ENCODE measurements at places on chromosomes 3 and 15.

- no peak for DNase-seq
These were observed 28.9 kb upstream of the KLHL6 start for GRCh38 chr3:183584246-183584913.

DNA sequence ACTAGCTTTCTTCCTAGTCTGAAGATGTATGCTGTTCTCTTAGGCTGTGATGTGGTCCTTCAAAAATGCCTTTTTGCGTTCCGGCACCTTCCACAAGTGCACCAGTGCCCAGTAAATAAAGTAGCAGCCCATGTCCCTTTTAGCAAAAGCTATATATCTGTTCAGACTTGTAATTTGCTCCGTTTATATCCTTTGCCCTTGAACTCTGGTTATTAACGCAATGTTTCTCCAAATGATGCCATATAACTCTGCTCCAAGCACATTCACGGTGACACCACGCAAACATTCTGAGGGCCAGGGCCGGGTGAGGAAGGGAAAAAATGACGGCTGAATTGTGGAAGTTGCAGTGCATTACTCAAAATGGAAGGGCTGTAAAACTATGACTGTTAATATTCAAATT lies 1001.1 kb upstream of the NR2F2 start:
- DNase-seq: no peak

DNA sequence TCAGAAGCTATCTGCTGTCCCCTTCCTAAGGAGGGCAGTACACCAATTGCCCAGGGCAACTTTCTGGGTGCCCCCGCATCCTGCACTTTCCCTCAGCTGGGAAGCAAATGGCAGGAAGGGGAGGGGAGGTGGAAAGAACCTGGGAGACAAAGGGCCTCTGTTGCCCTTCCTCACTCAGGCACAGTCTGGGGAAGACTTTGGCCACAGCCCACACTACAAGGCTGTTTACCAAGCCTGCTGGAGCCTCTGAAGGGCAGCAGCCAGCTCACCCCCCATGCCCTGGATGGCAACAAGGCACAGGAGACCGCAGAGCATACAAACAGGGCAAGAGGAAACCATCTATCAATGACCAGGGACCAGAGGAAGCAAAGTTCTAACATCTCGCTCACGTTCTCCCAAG lies 42.4 kb downstream of the ARRDC4 start:
- DNase-seq: no peak

GRCh38 chr15:33516563-33516962 lies 205.8 kb downstream of the RYR3 start:
- DNase-seq: no peak

DNA sequence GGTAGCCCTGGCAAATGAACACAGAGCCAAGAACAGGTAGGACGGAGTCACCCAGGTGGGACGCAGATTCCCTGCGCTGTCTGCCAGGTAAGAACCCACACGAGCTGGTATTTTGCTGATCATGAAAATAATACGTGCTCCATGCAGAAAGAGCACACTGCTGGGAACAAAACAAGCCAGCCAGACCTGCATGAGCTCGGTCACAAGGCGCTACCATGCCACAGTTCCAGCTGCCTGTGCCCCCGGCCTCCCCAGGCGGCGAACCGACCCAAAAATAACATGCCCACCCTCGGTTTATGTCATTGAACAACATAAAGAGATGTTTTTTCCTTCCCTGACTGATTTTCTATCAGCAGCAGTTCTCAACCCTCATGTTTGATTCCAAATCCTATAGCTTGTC lies 25.8 kb downstream of the CYFIP1 start:
- DNase-seq: no peak

- no peak for DNase-seq
These were observed 83.6 kb downstream of the LSM3 start for GRCh38 chr3:14262212-14262611.

DNA sequence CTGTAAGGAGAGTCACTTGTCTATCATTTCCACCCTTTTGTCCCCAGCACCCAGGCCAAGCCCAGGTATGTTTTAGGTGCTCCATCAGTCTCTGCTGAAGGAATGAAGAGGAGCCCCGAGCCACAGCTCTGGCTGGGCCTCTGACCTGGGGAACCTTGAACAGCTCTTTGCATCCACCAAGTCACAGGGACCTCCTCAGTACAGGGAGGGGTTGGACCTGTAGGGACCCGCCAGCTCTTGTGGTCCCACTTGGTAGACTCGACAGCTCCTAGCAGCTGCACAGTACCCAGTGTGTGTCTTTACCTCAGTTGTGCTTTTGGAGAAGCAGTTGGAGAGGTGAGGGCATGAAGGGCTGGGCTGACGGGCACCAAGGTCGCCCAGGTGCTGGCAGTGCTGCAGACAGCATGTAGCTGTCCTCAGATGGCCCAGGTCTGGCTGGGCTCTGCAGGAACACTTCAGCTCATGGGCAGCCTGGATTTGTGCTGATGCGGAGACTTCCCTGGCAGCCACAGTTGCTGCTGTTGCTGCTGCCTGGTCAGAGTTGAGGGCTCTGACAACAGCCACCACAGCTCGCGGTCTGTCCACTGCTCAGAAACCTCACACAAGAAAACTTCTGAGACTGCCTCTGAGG lies 123.6 kb downstream of the CACNA1D start:
- DNase-seq: no peak

- DNase-seq: no peak
These were observed 190.3 kb downstream of the WNT5A start for GRCh38 chr3:55296791-55297190.

- DNase-seq: no peak
These were observed 48.2 kb downstream of the SRGAP3 start for GRCh38 chr3:9201266-9201665.

DNA sequence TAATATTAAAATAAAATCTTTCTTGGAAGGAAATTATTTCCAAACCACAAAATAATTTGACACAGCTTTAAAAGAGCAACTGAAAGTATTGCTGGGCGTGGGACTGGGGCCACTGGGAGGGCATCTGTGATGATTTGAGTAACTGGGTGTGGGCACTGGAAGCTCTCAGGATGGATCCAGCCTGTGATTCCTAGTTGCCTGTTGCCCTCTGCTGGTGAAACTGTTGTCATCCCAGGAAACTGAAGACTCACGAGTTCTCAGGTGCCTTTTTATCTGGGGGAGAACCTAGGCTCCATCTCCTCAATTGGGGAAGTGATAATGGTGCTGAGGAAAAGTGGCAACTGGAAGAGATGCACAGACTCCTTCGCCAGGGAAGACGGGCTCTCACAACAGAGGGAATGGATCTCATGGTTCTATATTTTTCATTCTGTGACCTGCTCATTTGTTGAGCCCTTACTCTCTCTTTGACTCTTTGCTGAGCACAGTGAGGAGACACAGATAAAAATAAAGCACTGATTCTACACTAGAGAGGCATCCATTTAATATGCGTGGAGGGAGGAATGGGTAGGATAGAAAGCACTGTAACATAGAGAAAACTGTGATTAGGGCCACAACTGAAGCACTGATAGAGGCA lies 61.6 kb downstream of the TPRG1 start:
- no peak for DNase-seq

- DNase-seq: no peak
These were observed 72.3 kb upstream of the ICE2 start for GRCh38 chr15:60551147-60551780.

DNA sequence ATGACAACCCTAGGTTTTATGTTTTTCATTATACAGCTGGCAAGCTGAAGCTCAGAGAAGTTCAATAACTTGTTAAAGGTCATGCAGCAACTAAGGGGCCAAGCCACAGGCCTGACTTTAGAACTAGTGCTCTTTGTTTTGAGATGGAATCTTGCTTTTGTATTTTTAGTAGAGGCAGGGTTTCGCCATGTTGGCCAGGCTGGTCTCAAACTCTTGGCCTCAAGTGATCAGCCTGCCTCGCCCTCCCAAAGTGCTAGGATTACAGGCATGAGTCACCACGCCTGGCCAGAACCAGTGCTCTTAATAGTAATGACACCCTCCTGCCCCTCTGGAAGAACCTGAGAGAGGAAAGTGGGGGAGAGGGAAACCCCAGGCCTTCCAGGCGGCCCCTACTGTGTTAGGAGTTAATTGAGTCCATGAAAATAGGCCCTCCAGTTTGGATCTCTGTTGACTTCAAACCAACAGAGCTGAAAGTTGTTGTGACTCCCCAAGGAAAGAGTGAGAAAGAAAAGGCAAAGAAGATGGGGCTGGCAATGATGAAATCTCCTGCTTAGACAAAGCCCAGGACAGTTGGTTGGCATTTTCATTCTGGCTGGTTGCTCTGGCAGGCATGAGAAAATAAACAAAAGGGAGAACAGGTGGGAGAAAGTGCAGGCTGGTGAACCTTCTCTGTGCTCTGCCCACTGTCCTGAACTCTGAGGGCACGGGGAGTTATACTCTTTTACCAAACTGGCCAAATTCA lies 3.6 kb upstream of the PRRT3 start:
- DNase-seq: no peak

GRCh38 chr3:161602475-161602874 lies 105.9 kb downstream of the OTOL1 start:
- DNase-seq: no peak

GRCh38 chr3:105676621-105677300 lies 192.1 kb downstream of the CBLB start:
- DNase-seq: no peak

DNA sequence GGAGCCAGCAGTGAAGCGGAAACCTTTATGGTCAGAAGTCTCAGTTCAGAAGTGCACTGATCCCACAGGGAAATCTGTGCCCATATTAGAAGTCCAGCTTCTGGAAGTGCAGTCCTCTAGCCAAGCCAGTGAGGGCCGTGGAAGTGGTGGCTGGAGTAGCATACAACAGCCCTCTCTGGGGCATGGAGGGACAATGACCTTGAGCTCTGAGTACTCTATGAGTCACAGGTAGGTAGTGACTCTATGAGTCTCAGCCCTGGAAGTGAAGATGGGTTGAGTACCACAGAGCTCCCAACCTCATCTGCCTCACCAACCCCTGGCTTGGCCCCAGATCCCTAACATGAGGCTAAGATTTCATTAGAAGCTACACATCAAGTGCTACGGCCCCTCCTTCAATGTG lies 205.9 kb upstream of the PPP2R3A start:
- DNase-seq: no peak

- no peak for DNase-seq
These were observed 26.3 kb downstream of the ANKRD28 start for GRCh38 chr3:15771444-15771843.

- DNase-seq: no peak
These were observed 18.2 kb downstream of the TPM1 start for GRCh38 chr15:63060699-63061098.

DNA sequence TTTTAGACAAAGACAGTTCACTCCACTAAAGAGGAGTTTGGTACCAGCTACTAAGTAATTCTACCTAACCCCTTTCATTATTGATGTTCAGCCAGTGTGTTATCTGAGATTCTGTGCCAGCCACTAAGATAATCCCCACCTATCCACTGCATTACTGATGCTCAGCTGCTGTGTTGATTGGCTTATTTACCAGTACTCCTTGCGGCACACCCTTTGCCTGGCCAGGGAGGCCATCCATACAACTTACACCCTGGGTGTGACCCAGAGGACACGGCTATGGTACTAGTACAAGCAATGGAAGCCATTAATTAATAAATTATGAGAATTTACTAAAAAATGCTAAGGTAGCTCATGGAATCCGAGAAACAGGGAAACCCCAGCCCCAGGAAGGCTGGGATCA lies 290.7 kb upstream of the CTNNB1 start:
- no peak for DNase-seq

DNA sequence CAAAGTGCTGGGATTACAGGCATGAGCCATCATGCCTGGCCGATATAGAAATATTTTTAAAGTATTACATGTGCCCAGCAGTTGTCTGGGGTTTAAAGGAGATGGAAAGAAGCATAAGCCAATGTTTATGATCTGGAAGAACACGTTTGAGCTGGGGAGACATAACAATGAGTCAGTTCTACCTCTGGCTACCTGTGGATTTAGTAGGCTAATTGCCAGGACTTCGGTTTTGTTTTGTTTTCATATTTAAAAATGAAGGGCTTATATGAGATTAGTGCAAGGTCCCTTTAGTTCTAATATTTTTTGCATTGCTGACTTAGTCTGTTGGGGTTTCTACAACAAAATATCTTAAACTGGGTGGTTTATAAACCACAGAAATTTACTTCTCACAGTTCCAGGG lies 22.9 kb upstream of the TNFSF10 start:
- no peak for DNase-seq

GRCh38 chr15:59174835-59175831 lies 31.5 kb upstream of the LDHAL6B start:
- DNase-seq: no peak

DNA sequence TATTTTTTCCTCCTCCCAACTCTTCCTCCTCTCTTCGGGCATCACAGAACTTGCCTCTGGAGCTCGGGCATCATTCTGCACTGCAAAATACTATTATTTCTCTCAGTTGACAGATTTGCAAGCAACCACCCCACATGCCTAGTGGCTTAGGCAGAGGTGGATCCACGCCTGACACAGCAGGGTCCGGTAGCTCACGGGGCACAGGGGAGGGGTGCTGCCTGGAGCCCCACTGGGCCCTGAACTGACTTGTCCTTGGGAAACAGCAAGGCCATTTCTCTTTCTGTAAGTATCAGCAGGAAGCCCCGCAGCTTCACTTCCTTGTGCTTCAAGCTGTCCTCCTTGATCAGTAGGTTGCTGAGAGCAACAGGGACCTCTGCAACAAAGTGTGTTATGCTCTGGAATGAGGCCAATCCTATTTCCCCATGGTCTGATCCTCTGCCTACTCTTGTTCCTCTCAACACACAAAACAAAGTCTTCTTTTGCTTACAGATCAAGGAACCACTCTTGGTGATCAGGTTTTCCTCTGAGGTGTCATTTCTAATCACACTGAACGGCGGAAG lies 69.1 kb downstream of the FAM174B start:
- no peak for DNase-seq

GRCh38 chr3:16179771-16180736 lies 5.6 kb downstream of the GALNT15 start:
- DNase-seq: no peak

- DNase-seq: no peak
These were observed 1.9 kb upstream of the CAMKV start for GRCh38 chr3:49871531-49872153.

GRCh38 chr3:64766440-64766839 lies 78.6 kb upstream of the ADAMTS9 start:
- no peak for DNase-seq

GRCh38 chr3:78647726-78648125 lies 1120.1 kb downstream of the ROBO1 start:
- no peak for DNase-seq

- DNase-seq: no peak
These were observed 646 bp downstream of the IQCB1 start for GRCh38 chr3:121834157-121834670.

GRCh38 chr3:146550743-146551510 lies 6.5 kb upstream of the PLSCR1 start:
- DNase-seq: no peak

- no peak for DNase-seq
These were observed 150.1 kb upstream of the CCDC54 start for GRCh38 chr3:107227091-107227490.

DNA sequence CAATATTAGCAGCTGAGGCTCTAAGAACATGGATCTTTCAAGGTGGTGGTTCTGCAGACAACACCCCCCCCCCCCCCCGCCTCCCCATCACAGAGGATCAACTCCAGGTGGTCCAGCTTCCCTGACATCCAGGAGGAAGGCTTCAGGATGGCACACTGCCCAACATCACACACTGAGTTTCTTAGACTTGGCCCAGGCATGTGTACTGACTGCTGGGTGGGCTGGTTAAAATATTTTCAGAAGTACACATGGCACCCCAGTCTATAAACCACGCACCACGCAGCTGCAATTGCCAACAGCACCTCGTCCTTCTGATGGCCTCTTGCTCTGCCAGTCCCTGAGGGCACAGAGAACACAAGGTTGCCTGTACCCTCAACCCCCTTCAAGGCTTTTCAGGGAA lies 22.1 kb downstream of the SRPRB start:
- no peak for DNase-seq

All from stimulated activated CD8-positive, alpha-beta memory T cell treated with anti-CD3 and anti-CD28 coated beads, Interleukin-4, amount 100 ng/mL, for 4 hours (primary cell).